Astrocyte (in vitro differentiated cells and primary cell): ENCODE measurements at places on chromosomes 1 and 21.

DNA sequence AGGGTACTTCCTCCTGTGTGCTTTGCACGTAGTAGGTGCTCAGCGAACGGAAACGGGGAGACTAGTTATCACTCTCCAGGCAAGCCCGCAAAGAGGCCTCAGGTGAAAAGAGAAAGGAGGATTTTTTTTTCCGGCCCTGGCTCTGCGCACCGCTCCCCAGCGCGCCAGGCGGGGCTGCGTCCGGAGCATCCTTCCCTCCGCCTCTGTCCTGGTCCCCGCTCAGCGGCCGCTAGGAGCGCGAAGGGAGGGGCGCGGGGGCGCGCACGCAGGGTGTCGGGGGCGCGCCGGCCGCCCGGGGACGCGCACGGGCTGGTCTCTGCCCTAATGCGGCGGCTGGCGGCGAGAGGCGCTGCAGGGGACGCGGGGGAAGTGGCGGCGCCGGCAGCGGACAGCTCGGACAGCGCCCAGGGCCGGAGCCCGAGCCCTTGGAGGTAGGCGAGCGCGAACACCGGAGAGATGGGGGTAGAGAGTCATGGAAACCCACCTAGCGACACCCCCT, 42.3 kb upstream of the NFASC start:
- no peaks in the 10 kb centered on the region for H3K36me3 ChIP-seq
- no peak overlapping the region for H3K27ac ChIP-seq
- H3K27me3 ChIP-seq: peaks cover 4% of the 10 kb centered on the region
- H3K4me1 ChIP-seq: peaks cover 20% of the 10 kb centered on the region
- H3K4me3 ChIP-seq: peak overlapping the region; percentile 59

DNA sequence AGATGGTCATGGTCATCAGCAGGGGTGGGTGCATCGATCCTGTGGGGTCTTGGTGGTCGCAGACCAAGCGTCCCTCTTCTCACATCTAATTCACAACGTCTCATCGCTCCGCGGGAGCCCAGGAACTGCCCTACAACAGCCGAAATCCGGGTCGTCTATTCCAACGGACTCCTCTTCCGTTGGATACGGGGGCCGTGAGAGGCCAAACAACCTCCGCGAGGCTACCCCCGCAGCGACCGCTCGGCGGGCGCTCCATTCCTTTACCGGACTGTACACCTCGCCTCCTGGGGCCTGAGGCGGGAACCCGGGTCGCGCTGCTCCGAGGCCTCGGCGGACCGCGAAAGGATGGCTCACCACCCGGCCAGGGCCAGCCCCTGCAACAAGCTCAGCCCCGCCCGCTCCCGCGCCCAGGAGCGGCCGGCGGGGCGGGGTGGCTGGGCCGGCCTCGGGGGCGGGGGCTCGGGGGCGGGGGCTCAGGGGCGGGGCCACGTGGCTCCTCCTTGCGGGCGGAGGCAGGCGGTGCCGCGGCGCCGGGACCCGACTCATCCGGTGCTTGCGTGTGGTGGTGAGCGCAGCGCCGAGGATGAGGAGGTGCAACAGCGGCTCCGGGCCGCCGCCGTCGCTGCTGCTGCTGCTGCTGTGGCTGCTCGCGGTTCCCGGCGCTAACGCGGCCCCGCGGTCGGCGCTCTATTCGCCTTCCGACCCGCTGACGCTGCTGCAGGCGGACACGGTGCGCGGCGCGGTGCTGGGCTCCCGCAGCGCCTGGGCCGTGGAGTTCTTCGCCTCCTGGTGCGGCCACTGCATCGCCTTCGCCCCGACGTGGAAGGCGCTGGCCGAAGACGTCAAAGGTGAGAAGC, at the start of gene QSOX1:
Gene QSOX1 (plus strand): TSS at position 545 of the 857 bp plus-strand sequence. CDS start 39 bp downstream, at position 584.
- H3K27me3 ChIP-seq: no peaks in the 10 kb centered on the region
- H3K27ac ChIP-seq: peak within 1 kb of the TSS; percentile 84
- DNase-seq: peak; percentile 68
- peaks cover 45% of the 10 kb centered on the region for H3K4me1 ChIP-seq

DNA sequence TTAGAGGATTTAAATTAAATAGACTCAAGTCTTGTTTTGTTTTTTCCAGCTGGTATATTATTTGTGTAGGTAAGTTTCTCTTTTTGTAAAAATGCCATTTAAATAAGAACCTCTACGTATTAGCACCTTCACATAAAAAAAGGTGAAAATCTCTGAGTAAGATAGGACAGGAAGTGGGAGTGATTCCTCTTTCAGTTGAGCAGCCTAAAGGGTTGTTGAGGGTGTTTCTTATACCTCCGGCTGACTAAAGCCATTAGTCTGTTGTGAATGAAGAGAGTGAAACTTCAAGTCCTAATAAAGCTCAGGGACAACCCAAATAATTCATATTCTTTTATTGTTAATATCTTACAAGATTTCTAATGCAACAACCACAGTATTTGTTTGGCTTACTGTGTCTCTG, 188.7 kb downstream of the CHRM3 start:
- H3K36me3 ChIP-seq: no peaks in the 10 kb centered on the region
- no peak overlapping the region for H3K27ac ChIP-seq
- no peaks in the 10 kb centered on the region for H3K27me3 ChIP-seq
- H3K4me3 ChIP-seq: no peak overlapping the region
- DNase-seq: no peak

DNA sequence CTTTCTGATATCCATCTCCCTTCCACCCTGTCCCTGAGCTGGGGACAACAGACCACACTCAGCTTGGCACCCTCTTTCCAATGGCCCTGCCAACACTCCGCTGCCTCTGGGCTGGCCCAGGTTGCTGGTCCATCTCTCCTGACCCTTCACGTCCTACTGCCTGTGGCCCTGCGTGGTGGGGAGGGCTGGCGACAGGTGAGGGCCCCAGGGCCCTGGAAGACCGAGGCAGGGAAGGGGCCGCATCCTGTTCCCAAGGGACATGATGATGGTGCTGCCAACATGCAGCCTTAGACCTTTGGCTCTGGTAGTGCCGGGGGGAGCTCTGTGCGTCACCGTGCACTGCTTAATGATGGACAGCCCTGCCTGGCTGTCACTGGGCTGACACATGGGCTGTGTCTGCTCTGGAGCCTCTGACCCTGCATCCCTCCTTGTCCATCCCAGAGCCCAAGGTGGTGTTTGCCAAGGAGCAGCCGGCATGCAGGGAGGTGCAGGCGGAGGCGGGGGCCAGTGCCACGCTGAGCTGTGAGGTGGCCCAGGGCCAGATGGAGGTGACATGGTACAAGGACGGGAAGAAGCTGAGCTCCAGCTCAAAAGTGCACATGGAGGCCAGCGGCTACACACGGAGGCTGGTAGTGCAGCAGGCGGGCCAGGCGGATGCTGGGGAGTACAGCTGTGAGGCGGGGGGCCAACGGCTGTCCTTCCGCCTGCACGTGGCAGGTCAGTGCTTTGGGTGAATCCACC, 65.2 kb downstream of the OBSCN start:
- H3K4me3 ChIP-seq: no peak overlapping the region
- H3K36me3 ChIP-seq: no peaks in the 10 kb centered on the region
- H3K27me3 ChIP-seq: no peaks in the 10 kb centered on the region

GRCh38 chr1:226309398-226310244, 657 bp upstream of the LIN9 start:
- no peaks in the 10 kb centered on the region for H3K27me3 ChIP-seq
- H3K4me1 ChIP-seq: peaks cover 5% of the 10 kb centered on the region
- H3K27ac ChIP-seq: peak overlapping the region; percentile 82
- H3K36me3 ChIP-seq: no peaks in the 10 kb centered on the region
- peak overlapping the region; percentile 86 for H3K4me3 ChIP-seq

- no peak overlapping the region for H3K27ac ChIP-seq
- no peak for DNase-seq
- H3K27me3 ChIP-seq: peaks cover 3% of the 10 kb centered on the region
- H3K4me1 ChIP-seq: no peaks in the 10 kb centered on the region
Measured at GRCh38 chr1:212686591-212686990, 13.0 kb downstream of the BATF3 start.

GRCh38 chr1:55311057-55311641, 96.0 kb upstream of the USP24 start:
- peak; percentile 73 for DNase-seq
- H3K4me3 ChIP-seq: peak overlapping the region; percentile 14
- no peaks in the 10 kb centered on the region for H3K36me3 ChIP-seq
- H3K27ac ChIP-seq: peak overlapping the region; percentile 90
- H3K27me3 ChIP-seq: no peaks in the 10 kb centered on the region

DNA sequence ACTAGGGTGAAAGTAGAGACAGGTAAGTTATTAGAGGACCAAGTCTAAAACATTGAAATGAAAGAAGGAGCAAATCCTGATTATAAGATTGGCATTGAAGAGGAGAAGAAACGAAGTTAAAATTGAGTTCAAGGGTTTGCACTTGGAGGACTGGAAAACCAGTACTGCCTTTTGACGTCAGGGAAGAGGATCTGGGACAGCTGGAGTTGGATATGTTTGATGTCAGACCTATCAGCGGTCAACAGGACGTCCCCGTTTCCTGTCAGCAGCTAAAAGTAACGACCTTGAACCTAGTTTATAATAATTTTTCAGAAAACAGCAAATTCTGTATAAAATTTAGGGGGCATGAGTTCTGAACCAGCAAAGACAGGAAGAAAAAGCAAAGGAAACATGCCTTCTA, 1.2 kb upstream of the NID1 start:
- no peaks in the 10 kb centered on the region for H3K27me3 ChIP-seq
- no peak for DNase-seq
- no peak overlapping the region for H3K4me3 ChIP-seq
- H3K4me1 ChIP-seq: peaks cover 11% of the 10 kb centered on the region

GRCh38 chr1:12456979-12457378, 161.0 kb downstream of the DHRS3 start:
- peak overlapping the region; percentile 35 for H3K27ac ChIP-seq
- H3K27me3 ChIP-seq: no peaks in the 10 kb centered on the region
- peak; percentile 92 for DNase-seq
- no peaks in the 10 kb centered on the region for H3K36me3 ChIP-seq

DNA sequence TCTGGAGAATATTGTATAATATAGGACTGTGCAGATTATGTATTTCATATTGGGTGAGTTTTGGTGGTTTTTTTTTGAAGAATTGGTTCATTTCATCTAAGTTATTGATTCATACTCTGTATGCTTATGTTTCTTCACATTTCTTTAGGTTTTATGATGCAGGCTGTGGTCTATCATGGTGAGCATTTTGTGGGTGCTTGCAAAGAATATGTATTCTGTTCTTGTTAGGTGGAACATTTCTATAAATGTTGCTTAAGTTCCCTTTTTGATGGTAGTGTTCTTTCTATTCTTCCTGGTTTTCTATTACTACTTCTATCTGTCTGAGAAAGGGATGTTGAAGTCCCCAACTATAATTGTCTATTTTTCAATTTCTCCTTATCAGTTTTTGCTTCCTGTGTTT, 42.6 kb downstream of the PKN2 start:
- H3K36me3 ChIP-seq: no peaks in the 10 kb centered on the region
- H3K4me3 ChIP-seq: no peak overlapping the region

- no peak overlapping the region for H3K27ac ChIP-seq
- H3K4me3 ChIP-seq: no peak overlapping the region
- H3K4me1 ChIP-seq: no peaks in the 10 kb centered on the region
- DNase-seq: no peak
Measured at GRCh38 chr1:182709225-182709764, 24.9 kb upstream of the RGS8 start.

DNA sequence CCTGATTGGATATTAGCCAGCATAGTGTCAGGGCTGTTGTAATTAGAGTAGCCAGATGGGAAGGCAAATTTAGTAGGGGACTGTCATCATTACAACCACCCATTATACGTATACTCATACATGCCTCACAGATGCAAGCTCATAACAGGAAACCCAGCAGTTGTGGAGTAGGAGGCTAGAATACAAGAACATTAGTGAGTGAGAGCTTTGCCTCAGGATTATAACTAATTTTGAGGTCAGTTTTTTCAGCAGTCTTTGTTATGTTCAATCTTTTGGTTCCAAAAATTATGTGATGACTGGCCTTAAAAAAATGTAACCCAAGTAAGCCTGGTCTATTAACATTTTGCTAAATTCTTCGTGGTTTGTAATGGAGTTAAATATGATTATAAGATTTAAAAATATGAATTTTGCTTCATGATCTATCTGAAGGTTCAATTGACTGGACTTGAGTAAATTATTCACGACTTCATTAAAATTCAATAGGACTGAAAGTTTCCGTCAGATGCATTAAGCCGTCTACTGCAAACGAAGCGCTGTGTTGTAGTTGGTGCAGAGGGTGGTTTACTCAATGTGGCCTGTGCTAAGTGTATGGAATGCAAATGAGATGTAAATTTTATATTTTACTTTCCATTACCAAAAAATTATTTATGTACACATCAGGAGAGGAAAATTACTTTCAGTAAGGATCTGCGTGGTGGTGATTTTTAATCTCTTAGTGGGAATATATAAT, 48.8 kb downstream of the KCNK1 start:
- H3K27me3 ChIP-seq: no peaks in the 10 kb centered on the region
- no peaks in the 10 kb centered on the region for H3K36me3 ChIP-seq
- peak; percentile 49 for DNase-seq
- no peak overlapping the region for H3K4me3 ChIP-seq

DNA sequence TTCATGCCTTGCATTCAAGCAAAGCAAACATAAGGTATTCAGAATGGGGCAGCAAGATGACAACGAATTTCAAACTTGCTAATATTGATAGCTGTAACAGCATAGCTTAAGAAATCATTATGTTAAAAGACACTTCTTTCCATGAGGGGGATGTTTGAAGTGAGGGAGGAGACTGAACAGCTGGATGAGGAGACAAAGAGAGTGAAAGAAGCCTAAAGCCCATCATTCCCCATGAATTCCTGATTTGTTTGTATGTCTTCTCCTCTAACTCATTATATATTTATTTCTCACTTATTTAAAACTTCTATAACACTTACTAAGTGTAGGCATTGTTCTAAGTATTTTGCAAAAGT, 125.2 kb upstream of the PBX1 start:
- no peaks in the 10 kb centered on the region for H3K36me3 ChIP-seq
- H3K4me1 ChIP-seq: no peaks in the 10 kb centered on the region
- no peaks in the 10 kb centered on the region for H3K27me3 ChIP-seq
- no peak overlapping the region for H3K4me3 ChIP-seq

DNA sequence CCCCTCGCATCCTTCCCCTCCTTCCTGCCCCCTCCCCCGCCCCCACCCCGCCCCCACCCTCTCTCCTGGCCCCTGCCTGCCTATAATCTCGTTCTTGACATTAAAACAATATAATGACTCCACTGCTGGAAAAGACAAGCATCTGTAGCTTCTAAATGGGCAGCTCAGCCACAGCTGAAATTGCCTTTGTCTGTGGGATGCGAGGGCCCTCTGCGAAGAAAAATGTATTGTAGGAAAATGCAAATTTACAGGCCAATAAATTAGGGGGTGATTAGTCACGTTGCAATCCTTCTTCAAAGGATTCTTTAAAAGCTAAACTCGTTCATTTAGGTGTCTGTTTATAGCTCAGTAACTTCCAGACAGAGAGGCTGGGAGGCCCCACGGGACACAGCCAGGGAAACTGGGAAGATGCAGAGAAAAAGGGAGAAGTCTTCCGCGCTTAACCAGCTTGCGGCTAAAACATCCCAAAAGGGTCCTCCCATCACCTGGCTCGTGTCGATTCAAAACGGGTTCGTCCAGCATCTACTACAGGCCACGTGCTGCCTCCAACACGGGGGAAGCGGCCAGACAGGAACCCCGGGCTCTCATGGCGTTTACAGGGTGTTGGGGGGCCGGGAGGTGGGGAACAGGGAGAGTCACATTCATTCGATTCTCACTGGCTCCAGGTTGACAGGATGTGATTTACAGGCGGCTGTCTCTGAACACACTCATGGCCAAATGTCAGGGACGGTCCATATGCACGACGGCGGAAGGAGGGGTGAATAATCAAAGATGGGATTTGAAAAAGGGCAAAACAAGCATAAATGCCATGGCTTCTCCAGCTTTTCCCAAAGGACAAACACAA, 100.5 kb upstream of the ZBTB40 start:
- DNase-seq: no peak
- H3K4me1 ChIP-seq: no peaks in the 10 kb centered on the region
- no peak overlapping the region for H3K27ac ChIP-seq
- no peaks in the 10 kb centered on the region for H3K36me3 ChIP-seq
- no peak overlapping the region for H3K4me3 ChIP-seq

GRCh38 chr1:44808938-44809917, 905 bp downstream of the BTBD19 start:
- H3K27me3 ChIP-seq: no peaks in the 10 kb centered on the region
- H3K4me1 ChIP-seq: peaks cover 81% of the 10 kb centered on the region
- peaks cover 19% of the 10 kb centered on the region for H3K36me3 ChIP-seq
